ENCODE measurements at places on chromosomes 4 and X.

GRCh38 chr4:74548561-74548960 is 103.6 kb downstream of the AREG start:
- no peak for DNase-seq

- DNase-seq = no peak
These were observed at the start of gene PHKA2 for GRCh38 chrX:18983666-18984380. PHKA2 (minus strand) TSS chrX:18984114; CDS start chrX:18983932, 182 bp downstream.

GRCh38 chr4:7813674-7814073 is 126.0 kb downstream of the AFAP1 start:
- no peak for DNase-seq

DNA sequence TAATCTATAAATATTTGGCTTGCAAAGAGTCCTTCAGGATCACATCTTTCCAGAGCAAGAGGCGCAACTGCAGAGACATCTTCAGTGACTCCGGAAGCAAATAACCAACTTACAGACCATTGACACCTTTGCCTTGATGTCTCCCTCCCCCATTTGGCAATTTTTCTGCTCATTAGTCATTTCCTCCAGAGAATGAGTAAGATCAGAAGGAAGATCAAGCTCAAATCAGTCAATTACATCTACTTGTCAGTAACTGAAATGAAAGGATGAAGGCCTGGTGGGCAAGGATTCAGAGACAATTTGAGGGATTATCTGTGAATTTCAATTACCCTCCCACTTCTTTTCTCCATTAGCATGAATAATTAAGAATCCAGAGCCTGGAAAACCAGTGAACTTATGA is 665.6 kb upstream of the CPEB2 start:
- no peak for DNase-seq

- DNase-seq = peak; percentile 43
These were observed 27.1 kb upstream of the STBD1 start for GRCh38 chr4:76279462-76279861.

DNA sequence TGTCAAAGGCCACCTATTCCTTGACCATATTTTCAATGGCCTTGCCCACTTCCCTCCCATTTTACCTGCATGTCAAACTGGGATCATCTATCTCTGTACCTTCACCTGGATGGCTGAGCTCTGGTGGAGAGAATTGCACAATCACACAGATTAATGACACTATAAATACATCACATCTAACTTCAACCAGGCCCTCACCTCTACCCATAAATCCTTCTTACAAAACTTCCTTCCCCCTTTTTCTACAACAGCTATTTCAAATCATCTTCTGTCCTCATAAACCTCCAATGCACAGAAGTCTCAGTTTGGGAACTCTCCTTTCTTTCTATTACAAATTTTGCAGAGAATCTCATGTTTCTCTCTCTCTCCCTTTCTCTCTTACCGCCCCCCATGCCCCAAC is 9.2 kb downstream of the PALLD start:
- DNase-seq = peak; percentile 21

GRCh38 chr4:60378010-60378409 is 822.1 kb upstream of the ADGRL3 start:
- no peak for DNase-seq

GRCh38 chr4:40514497-40514951 is 115.1 kb downstream of the RBM47 start:
- no peak for DNase-seq

GRCh38 chr4:104022831-104023230 is 303.0 kb upstream of the TACR3 start:
- no peak for DNase-seq

GRCh38 chr4:3780347-3781171 is 14.4 kb downstream of the ADRA2C start:
- no peak for DNase-seq

- DNase-seq = no peak
These were observed 9.7 kb upstream of the NAT8L start for GRCh38 chr4:2049381-2049780.

- no peak for DNase-seq
These were observed 23.4 kb downstream of the LANCL3 start for GRCh38 chrX:37594755-37595382.

DNA sequence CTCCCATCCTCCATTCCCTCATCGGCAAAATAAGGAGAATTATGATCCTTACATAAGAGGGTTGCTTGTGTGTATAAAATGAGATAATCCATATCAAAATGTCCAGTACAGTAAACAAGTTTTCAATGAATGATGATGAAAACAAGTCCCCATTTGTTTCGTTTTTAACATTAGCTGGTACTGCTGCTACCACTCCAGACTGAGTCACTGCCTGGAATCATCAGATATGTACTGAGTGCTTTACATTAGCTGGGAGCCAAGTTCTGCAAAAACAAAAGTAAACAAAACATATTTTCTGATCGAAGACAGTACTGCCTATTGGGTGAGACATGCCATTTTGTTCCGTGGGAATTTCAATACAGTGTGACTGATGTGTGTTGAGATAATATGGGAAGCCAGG is 123.2 kb upstream of the IGFBP7 start:
- no peak for DNase-seq

- DNase-seq = no peak
These were observed 10.0 kb downstream of the TMEM164 start for GRCh38 chrX:110012818-110013485.

GRCh38 chr4:99088023-99088449 is 552 bp downstream of the ADH5 start:
- peak; percentile 40 for DNase-seq

GRCh38 chr4:123405267-123405865 is 8.8 kb downstream of the SPRY1 start:
- DNase-seq = no peak

GRCh38 chr4:84503495-84504437 is 4.7 kb upstream of the NKX6-1 start:
- peak; percentile 84 for DNase-seq

GRCh38 chrX:72694170-72694569 is 19.9 kb downstream of the PHKA1 start:
- no peak for DNase-seq

GRCh38 chrX:68685685-68686084 is 38.2 kb downstream of the STARD8 start:
- DNase-seq = no peak

DNA sequence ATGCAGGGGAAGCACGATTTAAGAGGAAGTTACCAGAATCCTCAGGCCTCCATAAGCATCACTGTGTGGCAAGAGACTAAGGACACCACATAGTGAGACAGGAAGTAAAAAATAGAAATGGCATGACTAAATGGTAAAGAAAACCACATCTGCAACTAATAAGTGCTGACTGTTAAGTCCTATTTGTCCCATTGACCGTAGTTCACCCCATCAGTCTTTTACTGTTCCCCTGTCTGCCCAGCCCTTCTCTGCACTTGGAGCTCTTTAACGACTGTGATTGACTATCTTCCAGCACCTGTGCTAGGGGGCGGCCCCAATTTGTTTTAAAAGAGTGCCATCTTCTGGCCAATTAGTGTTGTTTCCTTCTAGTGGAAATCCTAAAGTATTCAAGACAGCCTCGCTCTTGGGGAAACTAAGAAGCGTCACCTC is 94.2 kb downstream of the MAOA start:
- DNase-seq = peak; percentile 23

GRCh38 chr4:123659262-123659661 is 262.7 kb downstream of the SPRY1 start:
- no peak for DNase-seq

- DNase-seq = peak; percentile 69
These were observed 29.4 kb downstream of the DTHD1 start for GRCh38 chr4:36310793-36311192.

- DNase-seq = no peak
These were observed 10.0 kb upstream of the ADD1 start for GRCh38 chr4:2833671-2834000.

DNA sequence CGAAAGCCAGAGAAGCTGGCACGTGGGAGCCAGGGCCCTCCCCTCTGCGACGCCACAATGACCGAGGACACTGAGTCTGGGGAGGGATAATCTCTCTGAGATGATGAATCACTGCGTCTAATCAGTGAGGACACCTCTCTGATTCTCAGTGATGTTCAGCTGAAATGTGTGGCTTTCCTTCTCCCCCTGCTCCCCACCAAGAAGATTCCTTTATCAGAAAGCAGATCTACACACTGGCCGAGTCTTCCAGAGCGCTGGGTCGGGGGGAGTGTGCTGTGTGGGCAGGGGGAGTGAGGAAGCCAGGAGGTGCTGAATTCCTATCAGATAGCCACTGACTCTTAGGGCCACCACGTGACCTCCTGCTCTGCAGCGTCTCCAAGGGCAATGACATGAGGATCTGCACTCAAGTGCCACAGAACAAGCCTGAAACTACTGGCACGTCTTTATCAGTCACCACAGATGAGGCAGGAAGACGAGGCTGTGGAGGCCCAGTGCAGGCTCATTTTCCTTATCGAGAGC is 89.2 kb downstream of the GATB start:
- DNase-seq = peak; percentile 38

DNA sequence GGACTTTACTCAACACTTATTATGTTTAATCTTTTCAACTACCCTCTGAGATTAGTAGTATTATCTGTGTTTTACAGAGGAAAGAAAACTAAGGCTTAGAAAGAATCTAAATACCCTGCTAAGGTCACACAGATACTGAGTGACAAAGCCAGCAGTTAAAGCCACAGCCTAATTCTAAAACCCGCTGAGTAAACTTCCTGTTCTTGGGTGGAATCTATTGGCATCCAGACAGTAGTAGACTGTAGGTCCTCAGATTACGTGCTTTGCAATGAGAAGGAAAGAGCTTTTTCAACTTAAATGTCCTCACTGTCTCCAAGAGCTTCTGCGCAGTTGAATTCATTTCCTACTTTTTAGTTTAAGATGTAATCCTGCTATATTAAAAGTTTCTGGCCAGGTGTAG is 126.0 kb downstream of the TENM3 start:
- no peak for DNase-seq

GRCh38 chr4:26840786-26841185 is 19.9 kb upstream of the STIM2 start:
- DNase-seq = no peak

GRCh38 chrX:122945328-122945727 is 238.8 kb upstream of the GRIA3 start:
- DNase-seq = no peak

- DNase-seq = peak; percentile 32
These were observed 149.9 kb downstream of the AMMECR1 start for GRCh38 chrX:110167952-110168451.

DNA sequence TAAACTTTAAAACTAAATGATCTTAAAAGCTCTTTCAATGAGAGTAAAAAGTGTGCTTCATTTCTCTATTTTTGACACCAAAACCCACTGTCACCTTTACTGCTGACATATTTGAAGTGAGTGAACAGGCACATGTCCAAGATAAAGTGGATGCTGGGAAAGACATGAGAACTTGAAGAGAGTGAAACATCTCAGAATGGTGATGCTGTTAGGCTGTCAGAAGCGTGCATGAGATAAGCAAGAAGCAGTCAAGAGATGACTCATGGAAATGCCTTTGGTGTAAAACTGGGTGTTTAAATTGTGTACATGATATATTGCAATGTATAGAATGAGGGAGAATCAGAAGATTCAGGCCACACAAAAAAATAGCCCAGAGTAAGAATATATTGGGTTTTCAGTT is 21.8 kb upstream of the GBA3 start:
- no peak for DNase-seq

DNA sequence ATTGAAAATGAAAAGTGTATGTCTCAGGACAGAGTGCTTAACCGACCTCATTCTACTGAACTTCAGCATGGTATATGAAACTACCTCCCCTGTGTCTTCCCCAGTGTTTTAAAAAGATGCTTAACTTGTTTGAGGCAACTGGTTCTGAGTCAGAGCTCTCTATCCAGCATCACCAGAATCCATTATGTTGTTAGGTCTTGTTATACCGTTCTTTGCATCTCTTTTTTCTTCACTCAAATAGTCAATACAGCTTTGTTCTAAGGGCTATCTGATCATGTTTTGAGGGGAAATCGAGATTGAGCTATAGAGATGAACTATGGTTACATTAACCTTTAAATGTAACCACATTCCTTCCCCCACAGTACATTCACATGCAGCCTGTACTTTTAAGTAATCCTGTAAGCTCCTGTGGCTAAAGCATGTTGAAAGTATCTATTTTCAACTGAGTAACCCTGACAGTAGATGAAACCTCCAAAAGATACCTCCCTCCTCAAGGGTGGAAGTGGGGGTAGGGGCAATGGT is 514.4 kb downstream of the RPA4 start:
- DNase-seq = no peak

GRCh38 chrX:135006187-135006586 is 15.4 kb downstream of the SMIM10 start:
- no peak for DNase-seq

DNA sequence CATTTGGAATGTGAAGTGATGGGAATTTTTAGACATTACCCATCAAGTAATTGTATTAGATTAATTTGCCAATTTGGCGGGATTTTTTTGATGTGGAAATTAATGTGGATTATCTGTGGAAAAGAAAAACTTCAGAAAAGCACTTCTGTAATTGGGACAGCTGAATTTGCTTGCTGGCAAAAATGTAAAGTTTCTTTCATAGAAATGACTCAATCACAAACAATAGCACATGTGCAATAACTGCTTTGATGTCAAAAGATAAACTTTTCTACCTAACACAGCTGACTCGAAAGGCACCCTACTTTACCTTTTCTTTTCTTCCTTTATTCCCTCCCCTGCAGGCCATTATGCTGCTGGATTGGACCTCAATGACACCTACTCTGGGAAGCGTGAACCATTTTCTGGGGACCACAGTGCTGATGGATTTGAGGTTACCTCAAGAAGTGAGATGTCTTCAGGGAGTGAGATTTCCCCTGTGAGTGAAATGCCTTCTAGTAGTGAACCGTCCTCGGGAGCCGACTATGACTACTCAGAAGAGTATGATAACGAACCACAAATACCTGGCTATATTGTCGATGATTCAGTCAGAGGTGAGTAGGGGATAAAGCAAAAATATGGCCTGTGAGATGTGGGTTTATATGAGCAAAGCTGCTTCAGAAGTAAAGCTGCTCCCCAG is 1.4 kb downstream of the AREG start:
- no peak for DNase-seq

DNA sequence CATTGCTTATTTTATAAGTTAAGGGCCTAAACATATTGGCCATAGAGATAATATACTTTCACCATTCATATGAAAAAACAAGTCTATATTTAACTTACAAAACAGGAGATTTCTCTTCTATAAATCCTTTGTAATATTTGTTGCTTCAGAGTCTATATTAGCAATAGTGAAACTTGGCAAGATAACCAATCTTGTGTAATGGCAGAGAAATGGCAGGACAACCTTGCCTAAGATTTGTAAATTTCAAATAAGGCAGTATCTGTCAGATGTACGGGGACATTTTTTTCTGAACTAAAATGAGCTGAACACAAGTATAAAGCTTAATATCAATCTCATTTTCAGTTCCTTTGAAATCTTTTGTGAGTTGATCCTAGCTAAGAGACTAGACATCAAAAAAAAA is 17.8 kb upstream of the CPEB2 start:
- no peak for DNase-seq

DNA sequence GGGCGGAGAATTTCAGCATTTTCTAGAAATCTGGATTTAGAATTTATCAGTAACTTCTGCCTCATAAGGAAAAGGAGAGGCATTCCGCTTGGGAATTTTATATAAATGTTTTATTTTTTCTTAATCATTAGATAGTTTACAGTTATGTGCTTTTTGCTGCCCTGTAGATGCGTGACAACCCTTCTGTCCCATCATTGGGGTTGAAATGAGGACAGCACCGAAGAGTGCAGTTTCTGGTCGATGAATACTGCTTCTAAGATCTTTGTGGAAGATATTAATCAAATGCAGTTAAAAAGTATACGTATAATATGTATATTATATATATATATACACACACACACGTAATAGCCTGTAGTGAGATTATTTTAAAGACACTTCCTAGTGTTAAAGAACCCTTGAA is 1.5 kb downstream of the RBPJ start:
- DNase-seq = no peak

GRCh38 chrX:18360867-18361266 is 6.4 kb upstream of the SCML2 start:
- DNase-seq = no peak

All from hematopoietic multipotent progenitor cell (in vitro differentiated cells).